Anterior cingulate cortex (tissue), 58 donors: ENCODE measurements at places on chromosomes 7 and 10.
A peak's percentile ranks its signal among the peaks of the same experiment; 100 is the strongest.

DNA sequence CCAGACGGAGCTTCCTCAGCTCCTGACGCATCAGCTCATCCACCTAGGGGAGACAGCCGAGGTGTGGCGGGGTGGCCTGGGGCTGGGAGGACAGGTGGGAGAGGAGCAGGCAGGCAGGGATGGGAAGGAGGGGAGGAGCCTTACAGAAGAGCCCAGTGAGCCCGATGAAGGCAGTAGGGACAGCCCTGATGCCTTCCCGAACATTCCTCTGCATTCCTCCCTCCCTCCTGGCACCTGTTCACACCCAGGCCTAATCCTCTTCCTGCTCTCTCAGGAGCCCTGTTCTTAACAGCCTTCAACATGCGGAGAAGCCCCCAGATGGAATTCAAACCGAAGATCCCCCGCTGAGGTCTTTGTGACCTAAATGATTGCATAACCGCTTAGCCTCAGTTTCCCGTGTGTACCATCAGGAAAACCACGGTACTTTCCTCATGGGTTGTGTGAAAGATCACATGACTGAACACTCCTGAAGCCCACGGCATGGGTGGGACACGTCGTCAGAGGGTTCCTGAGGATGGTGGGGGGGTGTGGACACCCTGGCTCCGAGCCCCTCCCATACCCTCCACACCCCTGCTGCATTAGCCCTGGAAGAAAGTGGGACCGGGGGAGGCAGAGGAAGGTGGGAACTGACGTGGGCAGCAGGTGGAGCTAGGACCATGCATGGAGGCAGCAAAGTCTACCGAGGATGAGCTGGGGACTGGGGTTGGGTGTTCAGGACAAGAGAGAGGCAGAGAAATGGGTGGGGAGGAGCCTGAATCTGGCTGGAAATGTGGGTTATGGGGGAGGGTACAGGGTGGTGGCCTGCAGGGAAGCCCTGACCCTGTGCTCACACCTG lies 8.8 kb upstream of the ASB10 start:
- DNase-seq, result no peak

DNA sequence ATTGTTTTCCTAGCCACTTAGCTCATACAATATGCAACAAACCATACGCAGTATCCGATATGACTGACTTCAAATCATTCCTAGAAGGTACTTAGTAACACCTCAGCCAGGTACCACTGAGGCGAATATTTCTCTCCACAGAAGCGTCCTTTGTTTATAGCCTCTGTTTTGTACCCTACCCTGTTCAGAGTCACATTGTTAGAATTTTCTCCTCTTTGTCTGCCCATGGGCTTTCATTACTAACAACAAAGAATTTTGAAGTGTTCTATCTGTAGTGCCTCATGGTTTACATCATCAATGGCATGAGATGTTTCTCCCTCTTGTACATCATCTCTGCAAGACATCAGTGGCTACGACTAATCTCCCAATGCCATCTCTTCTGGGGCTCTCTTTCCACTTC lies 212.4 kb upstream of the GLI3 start:
- DNase-seq, result no peak

- no peak for DNase-seq
Observed at GRCh38 chr10:57657164-57657765, 610.4 kb downstream of the IPMK start.

DNA sequence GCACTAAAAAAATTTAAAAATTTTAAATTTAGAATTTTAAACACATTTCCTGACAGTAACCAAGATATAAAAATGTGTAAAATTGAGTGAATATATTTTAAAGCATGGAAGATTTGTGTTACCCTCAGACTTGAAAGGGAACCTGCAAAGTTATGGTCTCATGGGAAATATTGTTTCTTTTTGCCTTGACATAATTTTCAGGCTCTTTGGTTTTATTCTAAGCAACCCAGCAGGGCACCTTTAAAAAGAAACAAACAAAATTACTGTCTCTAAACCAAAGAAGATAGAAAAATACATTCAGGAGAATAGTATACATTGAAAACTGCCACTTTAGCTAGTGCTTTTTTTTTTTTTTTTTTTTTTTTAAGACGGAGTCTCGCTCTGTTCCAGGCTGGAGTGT lies 87.5 kb downstream of the ADK start:
- DNase-seq, result no peak

- DNase-seq, result no peak
Observed at GRCh38 chr7:41656366-41656765, 46.5 kb downstream of the INHBA start.

DNA sequence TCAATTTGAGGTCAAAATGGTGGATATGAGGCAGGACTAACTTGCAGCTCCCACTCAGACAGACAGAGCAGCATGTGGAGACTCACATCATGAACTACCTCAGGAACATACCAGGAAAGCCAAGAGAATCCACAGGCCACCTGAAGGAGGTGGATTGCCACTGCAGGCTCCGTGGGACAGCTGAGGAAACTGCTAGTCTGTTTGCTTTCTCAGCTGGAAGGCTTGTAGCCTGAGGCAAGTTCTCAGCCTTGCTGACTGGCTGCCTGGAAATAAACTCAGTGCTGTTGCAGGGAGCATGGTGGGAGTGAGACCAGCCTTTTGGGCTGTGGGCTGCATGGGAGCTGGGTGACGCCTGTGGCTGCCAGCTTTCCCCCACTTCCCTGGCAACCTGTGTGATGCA lies 202.9 kb downstream of the ZNF248 start:
- no peak for DNase-seq

DNA sequence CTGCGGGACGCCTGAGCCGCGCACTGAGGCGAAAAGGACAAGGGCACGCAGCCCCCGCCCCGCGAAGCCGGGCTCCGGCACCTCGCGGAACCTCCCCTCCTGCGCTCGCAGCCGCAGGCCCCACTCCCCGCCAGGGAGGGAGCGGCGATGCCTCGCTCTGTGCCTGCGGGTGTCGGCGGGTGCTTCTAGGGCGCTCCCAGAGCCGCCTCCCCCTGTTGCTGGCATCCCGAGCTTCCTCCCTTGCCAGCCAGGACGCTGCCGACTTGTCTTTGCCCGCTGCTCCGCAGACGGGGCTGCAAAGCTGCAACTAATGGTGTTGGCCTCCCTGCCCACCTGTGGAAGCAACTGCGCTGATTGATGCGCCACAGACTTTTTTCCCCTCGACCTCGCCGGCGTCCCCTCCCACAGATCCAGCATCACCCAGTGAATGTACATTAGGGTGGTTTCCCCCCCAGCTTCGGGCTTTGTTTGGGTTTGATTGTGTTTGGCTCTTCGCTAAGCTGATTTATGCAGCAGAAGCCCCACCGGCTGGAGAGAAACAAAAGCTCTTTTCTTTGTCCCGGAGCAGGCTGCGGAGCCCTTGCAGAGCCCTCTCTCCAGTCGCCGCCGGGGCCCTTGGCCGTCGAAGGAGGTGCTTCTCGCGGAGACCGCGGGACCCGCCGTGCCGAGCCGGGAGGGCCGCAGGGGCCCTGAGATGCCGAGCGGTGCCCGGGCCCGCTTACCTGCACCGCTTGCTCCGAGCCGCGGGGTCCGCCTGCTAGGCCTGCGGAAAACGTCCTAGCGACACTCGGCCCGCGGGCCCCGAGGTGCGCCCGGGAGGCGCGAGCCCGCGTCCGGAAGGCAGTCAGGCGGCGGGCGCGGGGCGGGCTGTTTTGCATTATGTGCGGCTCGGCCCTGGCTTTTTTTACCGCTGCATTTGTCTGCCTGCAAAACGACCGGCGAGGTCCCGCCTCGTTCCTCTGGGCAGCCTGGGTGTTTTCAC lies 519 bp downstream of the ITGB8 start:
- peak; percentile 89 for DNase-seq

- DNase-seq, result no peak
Observed at GRCh38 chr10:131779661-131780394, 121.0 kb upstream of the PPP2R2D start.

DNA sequence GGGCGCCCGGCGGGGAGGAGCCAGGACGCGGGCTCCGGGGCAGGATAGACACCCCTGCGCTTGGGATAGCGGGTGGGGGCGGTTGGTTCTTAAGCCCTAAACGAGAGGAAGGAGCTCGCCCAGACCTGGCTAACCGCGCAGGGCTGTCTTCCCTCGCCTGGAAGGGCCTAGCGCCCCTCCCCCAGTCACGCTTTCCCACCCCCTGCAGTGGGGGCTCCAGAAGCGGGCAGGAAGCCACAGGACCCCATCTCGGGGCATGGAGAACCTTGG lies 6.5 kb downstream of the SHH start:
- no peak for DNase-seq

DNA sequence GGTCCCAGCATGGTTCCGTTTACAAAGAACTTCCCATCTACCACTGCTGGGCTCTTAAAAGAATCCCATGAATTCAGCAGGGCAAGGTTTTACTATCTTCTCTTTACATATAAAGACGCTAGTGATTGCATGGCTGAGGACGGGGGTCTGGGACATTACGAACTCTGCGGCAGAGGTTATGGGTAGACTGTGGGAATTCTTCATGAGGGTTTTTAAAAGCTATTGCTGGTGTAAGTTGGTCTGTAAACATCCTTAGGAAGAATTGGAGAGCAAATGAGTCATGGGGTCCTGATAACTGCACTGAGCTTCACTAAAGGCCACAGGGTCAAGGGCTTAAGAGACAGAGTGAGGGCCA lies 53.1 kb upstream of the TMEM72 start:
- no peak for DNase-seq

- DNase-seq, result no peak
Observed at GRCh38 chr10:130687566-130687965, 551.4 kb downstream of the GLRX3 start.

DNA sequence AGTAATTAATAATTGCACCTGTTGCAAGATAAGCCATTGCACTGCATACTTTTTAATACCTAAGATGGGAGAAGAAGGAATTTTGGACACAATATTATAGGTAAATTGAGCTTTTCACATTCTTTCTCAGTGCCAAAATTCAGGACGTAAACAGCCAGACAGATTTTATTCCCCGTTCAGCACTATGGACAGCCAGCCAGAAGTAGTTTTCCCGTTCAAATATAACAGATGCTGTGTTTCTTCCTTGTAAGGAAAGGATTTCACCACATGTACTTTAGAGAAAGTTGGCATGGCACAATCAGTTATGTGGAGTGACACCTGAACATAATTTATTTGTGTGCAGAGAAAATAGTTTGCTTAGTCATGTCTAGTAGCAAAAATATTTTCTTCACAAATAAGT lies 34.8 kb downstream of the SEMA3E start:
- no peak for DNase-seq

- DNase-seq, result peak; percentile 50
Observed at GRCh38 chr10:34768261-34768971, 46.7 kb downstream of the PARD3 start.

- no peak for DNase-seq
Observed at GRCh38 chr7:117346161-117346560, 23.3 kb upstream of the WNT2 start.

DNA sequence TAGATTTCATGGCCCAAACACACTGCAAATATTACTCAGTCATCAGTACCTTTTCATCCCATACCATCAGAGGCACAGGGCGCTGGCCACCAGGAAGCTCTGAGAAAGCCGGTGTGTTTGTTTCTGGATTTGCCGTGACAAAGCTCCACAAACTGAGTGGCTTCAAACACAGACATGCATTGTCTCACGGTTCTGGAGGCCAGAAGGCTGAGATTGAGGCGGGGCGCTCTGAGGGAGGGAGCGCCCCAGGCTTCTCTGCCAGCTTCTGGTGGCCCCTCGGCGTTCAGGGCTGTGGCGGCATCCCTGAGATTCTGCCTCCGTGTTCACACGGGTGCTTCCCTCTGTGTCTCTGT lies 3.7 kb upstream of the TTYH3 start:
- DNase-seq, result no peak

DNA sequence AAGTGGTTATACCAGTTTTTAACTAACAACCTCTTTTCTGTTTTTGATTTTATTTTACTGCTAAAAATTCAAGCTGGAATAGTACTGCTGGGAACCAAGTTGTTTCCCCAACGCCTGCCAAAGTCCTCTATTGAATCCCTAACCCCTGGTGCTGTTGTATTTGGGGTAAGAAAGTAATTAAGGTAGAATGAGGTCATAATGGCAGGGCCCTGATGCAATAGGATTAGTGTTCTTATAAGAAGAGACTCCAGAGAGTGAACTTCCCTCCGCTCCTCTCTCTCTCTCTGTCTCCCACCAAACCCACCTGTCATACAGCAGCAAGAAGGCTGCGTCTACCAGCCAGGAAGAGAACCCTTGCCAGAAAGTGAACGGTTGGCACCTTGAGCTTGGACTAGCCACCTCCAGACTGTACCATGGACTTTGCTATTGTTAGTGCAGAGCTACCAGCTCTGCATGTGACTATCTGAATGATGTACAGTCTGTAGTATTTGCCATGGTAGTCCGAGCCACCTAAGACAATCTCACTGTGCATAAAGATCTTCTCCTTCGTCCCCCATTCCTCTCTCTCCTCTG lies 86.5 kb upstream of the KLF6 start:
- DNase-seq, result no peak

GRCh38 chr10:24674892-24675632 lies 48.6 kb downstream of the ARHGAP21 start:
- no peak for DNase-seq

DNA sequence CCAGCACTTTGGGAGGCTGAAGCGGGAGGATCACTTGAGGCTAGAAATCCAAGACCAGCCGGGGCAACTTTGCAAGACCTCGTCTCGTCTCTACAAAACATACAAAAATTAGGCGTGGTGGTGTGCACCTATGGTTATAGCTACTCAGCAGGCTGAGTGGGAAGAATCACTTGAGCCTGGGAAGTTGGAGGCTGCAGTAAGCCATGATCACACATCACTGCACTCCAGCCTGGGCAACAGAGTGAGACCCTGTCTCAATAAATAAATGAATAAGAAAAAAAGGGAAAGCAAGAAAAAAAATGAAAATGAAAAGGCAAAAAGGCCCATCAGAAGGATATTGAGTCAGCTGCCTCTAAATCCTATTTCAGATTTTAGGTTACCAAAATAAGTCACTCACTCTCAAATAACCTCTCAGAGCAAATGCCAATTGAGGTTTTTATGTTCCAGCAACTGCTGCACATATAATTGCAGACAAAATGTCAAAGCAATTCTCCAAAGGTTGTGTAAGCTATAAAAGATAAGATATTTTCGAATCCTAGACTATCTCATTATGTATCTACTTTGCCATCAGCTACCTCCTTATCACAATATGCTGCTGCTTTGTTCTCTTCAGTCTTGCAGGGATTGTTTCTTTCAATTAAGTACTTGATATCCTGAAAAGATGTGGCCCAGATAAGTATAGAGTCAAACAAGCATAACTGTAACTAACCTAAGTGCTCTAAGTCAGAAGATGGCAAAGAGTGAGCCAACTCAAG lies 4.7 kb downstream of the BAZ1B start:
- DNase-seq, result no peak

GRCh38 chr10:80468002-80468401 lies 13.9 kb downstream of the TSPAN14 start:
- peak; percentile 59 for DNase-seq

GRCh38 chr7:104943502-104944343 lies 70.3 kb upstream of the KMT2E start:
- DNase-seq, result no peak

GRCh38 chr10:93333278-93333978 lies 148.7 kb downstream of the MYOF start:
- DNase-seq, result no peak
